Fibroblast of mammary gland (primary cell): ENCODE measurements at places on chromosomes 16 and 17.
A peak's percentile ranks its signal among the peaks of the same experiment; 100 is the strongest.

- DNase-seq = peak; percentile 76
Observed at GRCh38 chr17:30413109-30413508, 34.4 kb downstream of the CPD start.

DNA sequence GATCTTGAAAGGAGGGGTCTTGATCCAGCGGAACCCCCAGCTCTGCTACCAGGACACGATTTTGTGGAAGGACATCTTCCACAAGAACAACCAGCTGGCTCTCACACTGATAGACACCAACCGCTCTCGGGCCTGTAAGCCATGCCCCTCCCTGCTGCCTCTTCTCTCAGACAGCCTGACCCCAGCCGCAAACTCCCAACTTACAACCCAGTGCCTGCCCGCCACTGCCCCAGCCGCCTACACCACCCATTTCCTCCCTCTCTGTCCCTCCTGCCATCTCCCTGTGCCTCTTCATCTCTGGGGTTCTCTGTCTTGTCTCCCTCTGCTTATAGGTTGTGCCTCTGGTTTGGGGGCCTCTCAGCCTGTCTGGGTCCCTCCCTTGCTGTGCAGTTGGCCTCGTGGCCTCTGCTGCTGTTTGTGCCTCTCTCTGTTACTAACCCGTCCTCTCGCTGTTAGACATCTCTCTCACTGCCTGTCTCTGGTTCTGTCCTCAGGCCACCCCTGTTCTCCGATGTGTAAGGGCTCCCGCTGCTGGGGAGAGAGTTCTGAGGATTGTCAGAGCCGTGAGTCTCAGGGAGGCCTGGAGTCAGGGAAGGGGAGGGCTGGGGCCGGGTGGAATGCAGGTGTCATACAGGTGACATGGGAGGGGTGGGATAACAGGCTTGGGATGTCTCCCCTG, 9.6 kb downstream of the ERBB2 start:
- DNase-seq = no peak

GRCh38 chr17:34156401-34156740, 98.7 kb upstream of the CCL2 start:
- no peak for DNase-seq

- DNase-seq = no peak
Observed at GRCh38 chr16:745739-746138, 4.9 kb upstream of the CIAO3 start.

DNA sequence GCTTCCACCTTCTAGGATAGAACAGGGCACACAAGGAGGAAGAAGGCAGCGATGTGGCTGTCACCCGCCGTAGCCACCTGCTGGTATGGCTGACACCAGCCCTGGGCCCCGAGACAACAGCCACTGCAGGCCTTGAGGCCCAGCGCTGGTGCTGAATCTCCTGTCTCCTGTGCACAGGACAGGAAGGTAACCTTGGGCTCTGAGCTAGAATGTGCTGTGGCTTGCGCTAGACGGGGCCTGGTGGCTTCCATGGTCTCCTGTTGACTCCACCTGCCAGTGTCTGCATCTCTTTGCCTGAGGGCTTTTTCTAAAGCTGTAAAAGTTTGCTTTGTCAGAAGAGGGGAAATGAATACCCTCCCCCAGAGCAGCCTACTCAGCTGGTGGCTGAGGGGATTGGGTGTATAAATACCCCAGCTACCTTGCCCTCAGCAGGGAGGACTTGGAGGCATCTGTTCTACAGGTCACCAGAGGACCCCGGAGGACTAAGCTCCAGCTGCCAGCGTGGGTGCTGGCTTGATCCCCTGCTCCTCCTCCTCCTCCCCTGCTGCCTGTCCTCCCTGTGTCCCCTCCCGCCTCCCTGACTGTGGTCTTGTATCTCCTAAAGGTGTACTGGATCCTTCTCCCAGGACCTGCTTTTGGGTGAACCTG, 76.1 kb upstream of the SDK2 start:
- DNase-seq = no peak

- no peak for DNase-seq
Observed at GRCh38 chr16:3640207-3640606, 14.3 kb upstream of the DNASE1 start.

GRCh38 chr17:958712-959451, 20.7 kb downstream of the NXN start:
- no peak for DNase-seq

- no peak for DNase-seq
Observed at GRCh38 chr16:49510654-49511305, 137.2 kb downstream of the C16orf78 start.

DNA sequence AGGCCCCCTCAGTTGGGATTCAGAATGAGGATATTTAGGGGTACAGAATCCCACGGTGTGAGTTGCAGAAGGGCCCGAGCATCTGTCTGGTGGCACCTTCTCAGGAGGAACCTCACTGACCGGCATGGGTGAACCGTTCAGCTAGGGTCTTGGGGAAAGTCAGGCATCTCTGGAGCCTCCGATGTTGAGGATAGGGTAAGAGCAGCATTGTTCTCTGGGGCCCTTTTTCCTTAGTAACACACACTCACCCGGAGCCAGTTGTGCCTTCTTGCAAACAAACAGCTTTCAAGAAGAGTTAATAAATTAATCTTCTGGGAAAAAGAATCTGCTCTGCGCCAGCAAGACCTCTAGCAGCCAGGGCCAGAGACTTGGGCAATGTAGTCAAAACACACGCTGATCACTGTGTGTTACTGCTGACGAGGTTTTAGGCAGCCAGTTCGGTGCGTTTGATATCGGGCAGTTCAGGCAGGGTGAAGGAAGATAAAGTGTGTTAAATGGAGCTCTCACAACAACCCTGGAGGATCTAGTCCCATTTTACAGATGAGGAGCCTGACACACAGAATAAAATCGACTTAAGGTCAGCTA, 48.9 kb downstream of the MSI2 start:
- no peak for DNase-seq

DNA sequence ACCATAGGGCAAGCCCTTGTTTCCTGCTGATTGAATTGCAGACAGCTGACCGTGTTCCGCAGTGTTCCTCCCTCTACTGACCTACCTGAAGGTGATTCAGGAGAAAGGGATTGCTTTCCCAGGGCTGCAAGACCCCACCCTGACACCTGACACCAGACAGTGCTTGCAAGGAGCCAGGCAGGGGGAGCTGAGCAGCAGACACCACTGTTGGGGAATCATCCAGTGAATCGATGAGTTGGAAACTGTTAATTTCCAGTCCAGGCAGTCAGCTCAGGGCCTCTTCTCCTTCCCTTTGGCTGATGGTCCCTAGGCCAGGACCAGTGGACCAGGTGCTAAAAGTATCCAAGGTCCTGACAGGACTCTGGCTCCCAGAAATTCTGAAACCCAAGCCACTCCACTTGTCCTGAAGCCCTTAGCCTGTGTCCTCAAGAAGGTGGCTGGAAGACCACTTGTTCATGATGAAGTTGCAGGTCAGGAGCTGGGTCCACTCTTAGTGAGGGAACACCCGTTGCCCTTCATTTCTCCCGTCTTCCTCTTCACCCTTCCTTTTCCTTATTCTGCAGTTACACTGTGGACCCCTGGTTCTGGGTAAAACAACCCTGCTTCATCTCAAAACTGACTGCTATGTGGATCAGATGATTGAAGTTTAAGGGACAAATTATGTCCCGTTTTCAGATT, 9.5 kb upstream of the UNK start:
- DNase-seq = peak; percentile 22

GRCh38 chr16:66520406-66521170, 29.3 kb downstream of the TK2 start:
- no peak for DNase-seq

- DNase-seq = no peak
Observed at GRCh38 chr16:87634411-87634810, 32.1 kb downstream of the JPH3 start.

- no peak for DNase-seq
Observed at GRCh38 chr17:5759501-5759925, 175.2 kb upstream of the NLRP1 start.

DNA sequence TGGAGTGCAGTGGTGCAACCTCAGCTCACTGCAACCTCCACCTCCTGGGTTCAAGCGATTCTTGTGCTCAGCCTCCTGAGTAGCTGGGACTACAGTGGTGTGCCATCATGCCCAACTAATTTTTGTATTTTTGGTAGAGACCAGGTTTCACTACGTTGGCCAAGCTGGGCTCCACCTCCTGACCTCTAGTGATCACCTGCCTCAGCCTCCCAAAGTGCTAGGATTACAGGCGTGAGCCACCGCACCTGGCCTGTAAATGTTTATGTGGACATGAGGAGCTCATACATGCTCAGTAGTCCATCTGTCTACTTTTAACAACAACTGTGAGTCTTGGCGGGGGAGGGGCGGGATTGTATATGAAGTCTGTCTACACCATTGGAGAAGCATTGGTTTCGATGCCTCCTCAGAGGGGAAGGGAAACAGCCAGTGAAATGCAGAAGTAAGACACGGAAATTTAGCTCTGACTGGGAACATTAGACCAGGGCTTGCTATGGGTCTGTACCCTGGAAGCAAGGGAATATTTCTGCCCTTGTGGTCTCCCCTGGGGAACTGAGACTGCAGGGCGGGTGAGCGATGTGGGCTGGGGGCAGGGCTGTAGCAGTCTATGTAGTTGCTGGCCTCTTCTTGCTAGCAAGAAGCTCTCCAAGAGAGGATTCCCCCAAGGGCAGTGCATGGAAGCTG, 9.3 kb downstream of the NUBP1 start:
- DNase-seq = no peak

DNA sequence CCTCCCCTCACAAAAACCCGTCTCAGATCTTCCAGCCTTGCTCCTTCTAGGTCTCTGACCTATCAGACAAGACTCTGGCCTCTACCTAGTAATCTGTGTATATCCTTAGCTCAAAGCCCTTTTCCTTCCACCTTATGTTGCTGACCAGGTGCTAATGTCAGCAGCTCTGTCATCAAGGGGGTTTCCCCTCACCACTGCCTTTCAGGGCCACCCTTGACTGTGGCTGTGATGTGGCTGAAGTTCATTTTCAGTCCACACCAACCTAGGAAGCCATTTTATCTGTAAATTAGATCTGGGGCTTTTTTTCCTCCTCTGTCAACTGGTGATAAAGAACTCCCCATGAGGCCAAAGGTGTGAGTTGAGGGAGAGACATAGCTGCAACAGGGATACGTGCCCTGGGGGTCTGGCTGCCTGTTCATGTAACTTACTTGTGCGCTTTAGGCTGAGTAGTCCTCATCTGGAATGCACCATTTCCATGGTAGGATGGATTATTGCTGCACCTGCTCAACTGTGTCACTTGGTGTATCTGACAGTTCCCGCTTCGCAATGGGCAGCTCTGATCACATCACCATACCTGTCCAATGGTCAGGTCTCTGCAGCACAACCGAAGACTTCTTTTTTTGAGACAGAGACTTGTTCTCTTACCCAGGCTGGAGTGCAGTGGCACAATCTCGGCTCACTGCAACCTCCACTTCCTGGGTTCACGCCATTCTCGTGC, 14.7 kb upstream of the RUNDC3A start:
- no peak for DNase-seq

DNA sequence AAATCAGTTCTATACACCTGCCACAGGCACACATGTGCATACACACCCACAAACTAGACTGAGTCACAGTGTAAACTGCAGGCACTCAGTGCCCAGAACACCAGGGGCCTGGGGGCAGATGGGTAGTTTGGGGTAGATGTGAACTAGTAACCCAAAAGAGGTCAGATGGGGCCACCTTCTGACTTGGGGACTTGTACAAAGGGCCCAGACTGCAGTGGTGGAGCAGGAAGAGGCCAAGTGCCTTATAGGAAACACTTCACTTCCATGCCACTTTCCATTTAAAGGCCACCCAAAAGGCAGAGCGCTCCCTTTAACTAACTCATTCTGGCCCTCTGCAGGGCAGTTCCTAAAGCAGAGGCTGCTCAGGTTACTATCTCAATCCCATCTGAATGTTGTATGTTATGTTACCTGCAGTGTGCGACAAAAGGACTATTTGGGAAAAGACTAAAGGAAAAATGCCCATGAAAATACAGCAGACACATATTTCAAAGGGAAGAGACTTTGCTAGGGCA, 27.8 kb upstream of the ERN1 start:
- DNase-seq = no peak

- no peak for DNase-seq
Observed at GRCh38 chr16:1326391-1326790, 7.1 kb upstream of the BAIAP3 start.

- no peak for DNase-seq
Observed at GRCh38 chr17:15946611-15947120, 1.7 kb downstream of the ADORA2B start.

DNA sequence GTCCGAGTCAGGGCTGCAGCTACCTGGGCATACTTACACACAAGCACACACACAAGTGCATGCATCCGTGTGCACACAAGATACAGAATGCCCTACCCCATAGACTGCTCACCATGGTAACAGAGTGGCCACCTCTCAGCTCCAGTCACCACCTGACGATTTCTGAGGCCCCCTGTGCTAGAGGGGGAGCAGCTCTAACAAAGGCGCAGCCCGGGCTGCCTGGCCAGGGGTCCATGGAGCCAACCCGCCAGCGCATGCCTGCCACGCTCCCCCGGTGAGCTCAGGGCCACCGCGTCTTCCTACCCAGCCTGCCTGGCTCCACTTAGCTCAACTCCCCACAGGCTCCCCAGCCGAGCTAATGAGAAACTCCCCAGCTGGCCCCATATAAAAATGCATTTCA, 75.5 kb downstream of the ZNF423 start:
- no peak for DNase-seq

DNA sequence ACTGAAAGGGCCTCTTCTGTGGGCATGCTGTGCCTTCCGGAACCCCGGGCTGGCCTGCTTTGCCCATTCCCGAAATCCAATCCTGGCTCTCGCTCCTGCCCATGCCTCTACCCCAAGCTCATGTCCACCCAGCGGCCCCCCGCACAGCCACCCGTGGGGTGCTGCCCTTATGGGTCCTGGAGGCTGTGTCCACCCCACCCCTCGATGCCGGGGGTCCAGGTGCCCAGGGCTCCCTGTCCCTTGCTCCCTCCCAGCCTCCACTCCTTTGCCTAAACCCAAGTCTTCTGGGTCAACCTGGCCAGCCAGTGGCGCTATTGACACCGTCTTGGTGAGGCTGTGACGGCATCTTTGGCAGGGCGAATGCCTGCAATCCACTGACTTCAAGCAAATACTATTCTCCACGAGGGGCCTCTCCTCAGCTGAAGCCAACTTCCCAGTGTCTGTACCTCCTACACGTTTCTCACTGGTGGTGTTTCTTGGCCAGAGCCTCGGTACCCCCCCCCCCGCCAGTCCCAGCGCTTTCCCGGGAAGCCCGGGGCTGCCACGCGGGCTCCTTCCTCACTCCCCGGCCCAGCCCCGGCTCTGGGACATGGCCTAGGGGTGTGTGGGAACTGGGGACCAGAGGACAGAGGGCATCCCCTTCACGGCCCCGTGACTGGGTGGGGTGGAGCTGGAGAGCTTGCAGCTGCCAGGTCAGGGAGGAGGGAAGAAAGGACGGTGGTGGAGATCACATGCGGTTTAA, 12.2 kb upstream of the DUS1L start:
- peak; percentile 40 for DNase-seq
